Dermis blood vessel endothelial cell (primary cell): ENCODE measurements at places on chromosomes 7 and 10.
A peak's percentile ranks its signal among the peaks of the same experiment; 100 is the strongest.

GRCh38 chr7:98357751-98358161 lies 43.1 kb downstream of the BAIAP2L1 start:
- DNase-seq: peak; percentile 64

GRCh38 chr7:5528071-5528814 lies 104.6 kb upstream of the TNRC18 start:
- DNase-seq: peak; percentile 38

DNA sequence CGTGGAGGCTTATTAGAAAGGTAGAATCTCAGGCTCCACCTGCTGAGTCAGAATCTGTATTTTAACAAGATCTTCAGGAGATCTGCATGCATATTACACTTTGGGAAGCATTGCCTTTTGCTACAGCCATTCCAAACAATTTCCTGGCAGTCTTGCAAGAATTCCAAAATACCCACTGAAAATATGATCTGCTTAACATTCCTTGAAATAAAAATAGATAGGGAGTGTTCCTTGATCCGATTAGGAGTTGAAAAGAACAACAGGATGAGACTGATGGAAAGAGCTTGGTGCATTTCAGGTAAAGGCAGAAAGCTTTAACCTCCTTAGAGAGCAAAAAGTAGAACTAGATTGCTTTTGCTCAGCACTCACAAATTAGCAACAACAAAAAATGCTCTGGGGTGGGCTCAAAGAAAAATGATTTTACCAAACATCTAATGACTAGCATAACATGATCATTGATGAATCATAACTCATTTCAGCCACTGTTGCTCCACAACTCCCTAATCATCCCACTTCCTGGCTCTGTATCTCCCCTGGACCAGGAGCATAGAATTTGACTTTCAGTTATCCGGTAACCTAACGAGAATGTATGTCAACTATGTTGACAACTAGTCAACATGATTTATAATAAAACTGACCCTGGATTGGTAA lies 115.2 kb downstream of the RNLS start:
- no peak for DNase-seq

DNA sequence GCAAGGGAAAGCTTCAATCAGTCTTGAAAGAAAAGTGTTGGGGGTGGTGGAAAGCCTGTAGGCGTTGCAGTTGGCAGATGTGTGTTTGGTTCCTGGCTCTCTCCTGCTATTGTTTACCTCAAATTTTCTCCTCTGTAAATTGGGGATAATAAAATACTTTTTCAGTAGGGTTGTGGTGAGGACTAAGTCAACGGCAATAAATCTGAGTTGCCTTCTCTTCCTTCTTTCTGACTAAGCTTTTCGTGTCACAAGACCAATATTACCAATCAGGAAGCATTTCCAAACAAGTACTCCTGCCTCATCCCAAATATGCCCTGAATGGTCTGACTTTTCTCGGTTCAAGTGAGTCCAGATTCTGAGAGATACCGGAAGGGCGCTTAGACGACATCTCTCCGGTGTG lies 54.0 kb downstream of the CREB5 start:
- no peak for DNase-seq

- peak; percentile 86 for DNase-seq
Measured at GRCh38 chr10:3045471-3046209, 21.7 kb upstream of the PFKP start.

GRCh38 chr7:272631-273030 lies 17.3 kb upstream of the FOXL3 start:
- DNase-seq: no peak

DNA sequence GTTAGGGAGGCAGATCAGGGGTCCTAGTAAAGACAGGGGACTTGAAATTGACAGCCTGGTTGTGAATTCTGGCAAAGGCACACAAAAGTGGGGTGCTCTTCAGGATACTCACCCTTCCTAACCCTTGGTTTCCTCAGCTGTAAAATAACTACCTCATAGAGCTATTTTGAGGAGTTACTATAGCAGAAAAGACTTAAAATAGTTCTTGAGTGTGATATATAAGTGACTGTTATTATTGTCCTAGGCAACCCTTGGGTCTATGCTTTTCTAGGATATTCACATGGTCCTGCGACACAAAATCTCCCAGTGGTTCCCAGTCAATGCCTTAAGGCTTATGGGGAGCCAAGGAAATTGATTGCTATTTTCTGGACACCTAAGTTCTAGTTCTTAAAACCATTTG lies 98.1 kb upstream of the NAMPT start:
- DNase-seq: no peak

- no peak for DNase-seq
Measured at GRCh38 chr10:12201543-12201942, 5.6 kb downstream of the CDC123 start.

GRCh38 chr7:77399816-77400215 lies 16.3 kb downstream of the GSAP start:
- no peak for DNase-seq

- DNase-seq: no peak
Measured at GRCh38 chr7:157310676-157311185, 26.1 kb upstream of the DNAJB6 start.

DNA sequence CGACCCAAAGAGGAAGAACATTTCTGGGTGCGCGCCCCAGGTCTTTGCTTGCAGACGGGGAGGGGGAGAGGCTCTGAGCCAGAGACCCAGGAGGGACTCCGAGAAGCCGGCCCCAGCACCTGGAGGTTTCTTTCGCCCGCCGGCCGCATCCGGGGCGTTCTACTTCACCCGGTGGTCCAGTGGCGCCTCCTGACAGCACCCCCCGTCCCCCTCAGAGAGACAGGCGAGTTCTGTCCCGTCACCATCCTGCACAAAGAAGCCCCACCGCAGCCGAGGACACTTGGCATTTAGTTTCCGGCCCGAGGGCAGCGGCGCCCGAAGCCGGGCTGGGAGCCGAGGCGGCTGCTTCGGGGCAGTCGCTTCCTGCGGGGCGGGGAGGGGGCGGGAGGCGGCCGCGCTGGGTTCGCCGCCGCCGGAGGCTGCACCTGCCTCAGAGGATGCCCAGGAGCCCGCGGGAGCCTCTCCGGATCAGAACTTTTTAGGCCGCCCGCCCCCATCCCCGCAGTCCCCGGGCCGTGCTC lies at the start of gene TMEM178B:
Gene TMEM178B (plus strand): TSS at position 424 of the 521 bp plus-strand sequence.
- no peak for DNase-seq

- DNase-seq: no peak
Measured at GRCh38 chr10:121503587-121504051, 94.6 kb downstream of the FGFR2 start.
